ENCODE measurements at places on chromosomes 1 and 21. TPM values are rescaled to one million over a fixed set of nuclear protein-coding genes. Genes with fewer than 3 reads are reported as not detected.

DNA sequence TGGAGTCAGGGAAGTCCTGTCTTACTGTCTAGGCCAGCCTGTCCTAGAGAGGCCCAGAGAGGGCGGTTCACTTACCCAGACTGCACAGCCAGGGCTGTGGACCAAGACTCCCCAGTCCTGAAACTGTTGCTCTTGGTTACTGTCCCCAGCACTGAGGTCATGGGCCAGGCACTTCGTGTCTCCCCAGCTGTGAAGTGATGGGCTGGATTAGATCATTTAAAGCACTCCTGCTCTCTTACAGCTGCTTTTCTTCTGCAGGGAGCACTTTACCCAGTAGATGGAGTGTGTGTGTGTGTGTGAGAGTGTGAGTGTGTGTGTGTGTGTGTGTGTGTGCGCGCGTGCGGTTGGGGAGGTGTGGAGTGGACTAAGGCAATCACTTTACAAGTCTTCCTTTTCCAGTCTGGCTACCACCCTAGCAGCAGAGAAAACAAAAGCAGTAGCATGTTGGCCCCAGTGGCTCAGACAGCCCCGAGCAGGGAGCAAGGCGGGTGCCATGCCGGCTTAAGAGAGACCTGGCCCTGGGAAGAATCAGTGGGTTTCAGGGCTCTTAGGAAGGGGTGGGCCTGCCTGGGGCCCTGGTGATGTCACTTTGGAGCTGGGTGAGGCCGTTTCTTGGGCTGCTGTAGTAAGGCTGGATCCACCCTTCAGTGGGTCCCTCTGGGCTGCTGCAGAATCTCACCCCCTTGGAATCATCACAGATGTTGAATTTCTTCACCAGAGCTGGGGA, 2.4 kb downstream of the SPSB1 start:
- H3K27ac ChIP-seq, result peak overlapping the region; percentile 23
- H3K36me3 ChIP-seq, result no peaks in the 10 kb centered on the region
- no peaks in the 10 kb centered on the region for H3K27me3 ChIP-seq
- no peak for DNase-seq
- H3K4me3 ChIP-seq, result peak overlapping the region; percentile 99

GRCh38 chr1:10510520-10511493, 36.1 kb downstream of the PEX14 start:
- peaks cover 7% of the 10 kb centered on the region for H3K4me1 ChIP-seq
- no peak overlapping the region for H3K4me3 ChIP-seq
- no peak overlapping the region for H3K27ac ChIP-seq
- no peaks in the 10 kb centered on the region for H3K36me3 ChIP-seq

DNA sequence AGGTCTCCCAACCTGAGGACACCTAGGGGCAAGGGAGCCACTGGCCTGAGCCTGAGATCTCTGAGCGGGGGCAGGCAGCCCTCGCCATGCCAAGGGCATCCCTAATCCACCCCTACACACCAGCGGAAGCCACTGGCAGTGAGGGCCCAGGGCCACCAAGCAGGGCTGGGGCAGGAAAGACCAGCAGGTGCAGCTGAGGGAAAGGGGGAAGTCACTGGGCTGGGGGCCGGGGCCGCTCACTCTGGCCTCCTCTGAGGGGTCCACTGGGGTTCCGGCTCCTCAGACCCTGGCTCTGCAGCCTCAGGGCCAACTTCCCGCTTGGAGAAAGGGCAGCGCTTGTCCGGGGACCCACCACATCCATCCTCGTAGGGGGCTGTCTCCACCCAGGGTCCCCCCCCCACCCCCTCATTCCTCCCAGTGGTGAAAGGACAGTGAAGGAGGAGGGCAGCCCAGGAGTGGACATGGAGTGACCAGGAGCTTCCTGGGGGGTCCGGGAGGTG, 42.5 kb upstream of the ACTRT2 start:
- H3K4me1 ChIP-seq, result no peaks in the 10 kb centered on the region
- no peak overlapping the region for H3K27ac ChIP-seq
- no peak overlapping the region for H3K4me3 ChIP-seq
- no peaks in the 10 kb centered on the region for H3K27me3 ChIP-seq
- no peaks in the 10 kb centered on the region for H3K36me3 ChIP-seq

Gene CAMSAP2
- 46.9 TPM for total RNA-seq

Gene TRIM58
- total RNA-seq, result 3.2 TPM

Gene MIXL1
- total RNA-seq, result 0.51 TPM

Gene BEND5
- total RNA-seq, result 6.6 TPM

- no peak for DNase-seq
- no peaks in the 10 kb centered on the region for H3K27me3 ChIP-seq
- H3K36me3 ChIP-seq, result no peaks in the 10 kb centered on the region
- no peaks in the 10 kb centered on the region for H3K4me1 ChIP-seq
- no peak overlapping the region for H3K27ac ChIP-seq
Observed at GRCh38 chr1:22611530-22611947, 24.9 kb upstream of the C1QA start.

GRCh38 chr1:57489358-57490036, 65.6 kb upstream of the DAB1 start:
- H3K4me3 ChIP-seq, result no peak overlapping the region
- H3K36me3 ChIP-seq, result no peaks in the 10 kb centered on the region
- DNase-seq, result no peak
- H3K4me1 ChIP-seq, result no peaks in the 10 kb centered on the region

GRCh38 chr1:15627343-15627988, 10.2 kb downstream of the DDI2 start:
- no peaks in the 10 kb centered on the region for H3K27me3 ChIP-seq
- H3K27ac ChIP-seq, result no peak overlapping the region
- no peaks in the 10 kb centered on the region for H3K4me1 ChIP-seq
- H3K4me3 ChIP-seq, result no peak overlapping the region

GRCh38 chr1:115373305-115373704, 35.3 kb upstream of the NGF start:
- no peaks in the 10 kb centered on the region for H3K27me3 ChIP-seq
- H3K27ac ChIP-seq, result no peak overlapping the region
- H3K4me1 ChIP-seq, result no peaks in the 10 kb centered on the region
- DNase-seq, result no peak
- H3K36me3 ChIP-seq, result no peaks in the 10 kb centered on the region
- no peak overlapping the region for H3K4me3 ChIP-seq

- H3K36me3 ChIP-seq, result no peaks in the 10 kb centered on the region
- no peak for DNase-seq
- no peak overlapping the region for H3K27ac ChIP-seq
- H3K4me3 ChIP-seq, result no peak overlapping the region
Observed at GRCh38 chr21:35827004-35827403, 233.3 kb downstream of the SETD4 start.

Gene CD1D
- total RNA-seq, result 3.3 TPM

Gene TNFRSF14
- 89.1 TPM for total RNA-seq

DNA sequence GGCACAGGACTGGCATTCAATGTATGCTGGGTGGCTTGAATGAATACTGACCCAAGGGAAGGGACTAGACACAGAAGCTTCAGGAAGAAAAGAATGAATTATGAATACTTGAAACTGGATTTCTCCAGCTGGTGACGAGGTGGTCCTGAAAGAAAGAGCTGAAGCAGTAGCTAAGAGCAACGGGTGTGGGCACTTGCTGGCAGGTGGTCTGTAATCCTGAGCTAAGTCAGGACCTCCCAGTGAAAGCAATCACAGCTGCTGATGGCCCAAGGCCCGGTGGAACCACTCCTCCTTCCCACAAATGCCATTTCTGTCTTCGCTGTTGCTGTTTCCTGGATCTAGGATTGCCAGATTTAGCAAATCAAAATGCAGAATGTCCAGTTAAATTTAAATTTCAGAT, 47.0 kb downstream of the NEK2 start:
- DNase-seq, result no peak
- H3K27ac ChIP-seq, result no peak overlapping the region
- no peaks in the 10 kb centered on the region for H3K36me3 ChIP-seq
- no peaks in the 10 kb centered on the region for H3K4me1 ChIP-seq
- no peaks in the 10 kb centered on the region for H3K27me3 ChIP-seq
- no peak overlapping the region for H3K4me3 ChIP-seq

Gene GPR52
- 6.5 TPM for total RNA-seq

Gene IFNAR2
- total RNA-seq, result 33.0 TPM

Gene C8B
- total RNA-seq, result not detected

- no peaks in the 10 kb centered on the region for H3K4me1 ChIP-seq
- no peak overlapping the region for H3K27ac ChIP-seq
- H3K27me3 ChIP-seq, result no peaks in the 10 kb centered on the region
- H3K36me3 ChIP-seq, result no peaks in the 10 kb centered on the region
Observed at GRCh38 chr1:15214527-15214926, 32.5 kb upstream of the FHAD1 start.

GRCh38 chr21:44265734-44266270, 4.1 kb upstream of the DNMT3L start:
- H3K4me3 ChIP-seq, result no peak overlapping the region
- DNase-seq, result no peak
- H3K36me3 ChIP-seq, result no peaks in the 10 kb centered on the region
- no peaks in the 10 kb centered on the region for H3K27me3 ChIP-seq
- H3K27ac ChIP-seq, result no peak overlapping the region

Gene ST6GALNAC5
- 9.8 TPM for total RNA-seq

DNA sequence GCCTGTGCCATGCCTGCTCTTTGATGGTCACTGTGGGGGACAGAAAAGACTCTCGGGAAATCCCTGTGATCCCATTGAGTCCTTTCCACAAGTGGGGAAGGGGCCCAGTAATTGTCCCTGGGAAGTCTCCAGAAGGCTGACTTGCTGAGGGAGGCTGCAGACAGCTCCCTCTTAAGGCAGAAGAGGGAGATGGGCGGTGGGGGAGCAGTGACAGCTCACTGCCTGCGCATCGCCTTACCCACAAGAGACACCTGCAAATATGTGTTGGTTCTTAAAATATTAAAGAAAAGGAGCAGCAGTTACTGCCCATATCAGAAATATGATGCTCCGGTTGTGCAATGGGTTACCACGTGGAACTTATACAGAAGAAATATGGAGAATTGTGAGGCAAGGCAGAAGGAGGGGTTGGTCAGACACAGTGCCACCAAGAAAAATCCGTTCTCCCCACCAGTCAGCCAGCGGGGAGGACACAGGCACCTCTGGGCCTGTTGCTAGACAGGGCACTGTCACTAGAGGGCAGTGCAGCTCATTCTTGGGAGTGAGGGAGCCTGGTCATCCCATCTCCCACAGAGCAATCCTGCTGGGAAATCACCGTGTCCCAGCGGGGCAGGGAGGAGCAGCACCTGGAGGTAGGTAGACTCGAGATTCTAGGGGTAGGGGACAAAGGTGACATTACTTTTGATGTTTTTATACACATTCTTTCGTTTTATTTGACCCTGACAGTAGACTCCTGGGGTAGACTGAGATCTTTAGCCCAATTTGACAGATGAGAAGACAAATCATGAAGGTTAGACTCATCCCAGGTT, 6.9 kb upstream of the CAMK1G start:
- no peak overlapping the region for H3K4me3 ChIP-seq
- no peaks in the 10 kb centered on the region for H3K36me3 ChIP-seq
- no peaks in the 10 kb centered on the region for H3K27me3 ChIP-seq
- H3K27ac ChIP-seq, result no peak overlapping the region

GRCh38 chr1:145545055-145545454, 62.7 kb upstream of the GPR89A start:
- no peaks in the 10 kb centered on the region for H3K4me1 ChIP-seq
- H3K36me3 ChIP-seq, result no peaks in the 10 kb centered on the region
- no peak overlapping the region for H3K4me3 ChIP-seq
- H3K27ac ChIP-seq, result no peak overlapping the region
- no peak for DNase-seq

- no peaks in the 10 kb centered on the region for H3K27me3 ChIP-seq
- no peaks in the 10 kb centered on the region for H3K36me3 ChIP-seq
- peak; percentile 62 for DNase-seq
- no peaks in the 10 kb centered on the region for H3K4me1 ChIP-seq
- H3K4me3 ChIP-seq, result no peak overlapping the region
- H3K27ac ChIP-seq, result no peak overlapping the region
Observed at GRCh38 chr21:44521301-44521927, 18.6 kb downstream of the KRTAP10-1 start.

Gene SH3D21
- total RNA-seq, result 4.1 TPM

Gene ATAD3B
- 21.5 TPM for total RNA-seq

DNA sequence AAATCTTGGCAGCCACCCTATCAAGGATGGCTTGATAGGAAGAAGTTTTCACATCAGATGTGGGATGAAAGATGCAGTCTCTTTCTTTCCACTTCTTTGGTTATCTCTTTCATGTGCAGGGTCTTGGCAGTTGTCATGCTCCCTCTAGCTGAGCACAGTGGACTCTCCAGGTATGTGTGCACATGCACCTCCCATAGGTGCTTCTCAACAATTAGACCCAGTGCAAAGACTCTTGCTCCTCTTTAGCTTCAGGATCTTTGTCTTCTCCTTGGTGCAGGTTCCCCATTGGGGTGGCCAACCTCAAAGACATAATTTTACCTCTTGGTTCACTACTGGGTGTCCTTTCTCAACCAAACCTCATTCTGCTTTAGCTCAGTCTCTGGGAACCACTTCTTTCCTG, 80.7 kb downstream of the TBX15 start:
- H3K27me3 ChIP-seq, result no peaks in the 10 kb centered on the region
- H3K36me3 ChIP-seq, result no peaks in the 10 kb centered on the region
- no peaks in the 10 kb centered on the region for H3K4me1 ChIP-seq
- no peak for DNase-seq

Gene THEM4
- total RNA-seq, result 17.5 TPM

Gene CCDC185
- total RNA-seq, result not detected

DNA sequence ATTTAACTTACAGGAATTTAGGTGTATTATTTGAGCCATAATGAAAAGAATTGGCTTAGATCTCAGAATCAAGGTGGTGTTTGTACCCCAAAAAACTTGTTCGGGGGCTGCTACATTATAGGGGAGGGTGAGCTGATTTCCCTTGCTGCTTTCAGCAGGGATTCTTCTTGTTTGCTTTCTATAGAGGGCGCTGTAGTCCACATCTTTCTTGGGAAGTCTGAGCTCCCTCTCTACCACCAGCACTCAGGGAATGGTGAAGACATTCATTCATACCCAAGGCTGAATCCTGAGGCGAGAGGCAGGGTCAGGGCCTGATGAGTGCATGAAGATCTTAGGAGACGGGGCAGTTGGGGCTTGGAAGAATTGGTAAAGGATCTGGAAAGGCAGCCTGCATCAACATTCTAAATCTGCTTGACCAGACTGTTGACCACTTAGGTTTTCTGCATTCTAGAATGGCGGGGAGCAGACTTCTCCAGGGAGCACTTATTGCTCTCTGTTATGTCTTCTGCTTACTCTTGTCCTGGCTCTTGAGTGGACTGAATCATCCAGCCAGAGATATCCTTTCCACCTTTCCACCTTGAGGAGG, 18.9 kb downstream of the SPATA46 start:
- H3K27ac ChIP-seq, result no peak overlapping the region
- H3K36me3 ChIP-seq, result no peaks in the 10 kb centered on the region
- no peak for DNase-seq
- H3K4me1 ChIP-seq, result no peaks in the 10 kb centered on the region

Data from aorta (tissue), 5 donors.